ENCODE measurements at places on chromosomes 4 and X.

DNA sequence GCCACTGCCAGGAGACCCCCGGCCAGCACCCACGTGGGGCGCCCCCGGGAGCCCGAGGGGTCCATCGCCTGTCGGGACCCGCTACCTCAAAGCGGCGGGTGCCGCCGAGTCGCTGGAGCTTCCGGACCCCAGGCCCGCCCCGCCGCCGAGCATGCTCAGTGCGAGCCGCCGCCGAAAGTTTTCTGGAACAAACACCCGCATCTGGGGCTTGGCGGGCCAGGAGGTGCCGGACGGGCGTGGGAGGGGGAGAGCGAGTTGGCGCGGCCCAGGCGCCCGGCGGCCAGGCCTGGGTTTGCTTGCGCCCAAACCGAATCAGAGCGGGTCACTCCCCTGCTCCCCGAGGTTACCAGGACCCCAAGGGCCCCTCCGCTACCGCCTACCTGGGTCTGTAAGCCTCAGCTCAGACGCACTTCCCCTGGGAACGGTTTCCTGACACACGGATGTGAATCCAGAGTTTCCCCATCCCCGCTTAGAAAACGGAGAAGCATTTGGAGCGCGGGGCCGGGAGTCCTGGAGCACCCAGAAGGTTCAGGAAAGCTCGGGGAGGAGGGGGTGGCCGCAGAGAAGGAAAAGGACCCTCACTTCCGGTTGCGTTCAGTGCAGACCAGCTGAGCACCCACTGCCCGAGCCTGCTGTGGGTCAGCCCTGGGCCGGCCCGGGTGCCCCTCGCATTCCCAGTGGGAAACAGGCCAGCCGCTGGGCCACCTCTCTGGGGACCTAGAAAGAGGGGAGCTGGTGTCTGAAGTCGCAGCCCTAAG is at the start of gene EVC2:
EVC2 (minus strand) TSS at position 111 of the 758 bp plus-strand sequence; CDS start at position 65, 46 bp downstream.
- no peak for DNase-seq

- DNase-seq, result no peak
Measured at GRCh38 chr4:69523385-69524132, 27.9 kb upstream of the UGT2B4 start.

DNA sequence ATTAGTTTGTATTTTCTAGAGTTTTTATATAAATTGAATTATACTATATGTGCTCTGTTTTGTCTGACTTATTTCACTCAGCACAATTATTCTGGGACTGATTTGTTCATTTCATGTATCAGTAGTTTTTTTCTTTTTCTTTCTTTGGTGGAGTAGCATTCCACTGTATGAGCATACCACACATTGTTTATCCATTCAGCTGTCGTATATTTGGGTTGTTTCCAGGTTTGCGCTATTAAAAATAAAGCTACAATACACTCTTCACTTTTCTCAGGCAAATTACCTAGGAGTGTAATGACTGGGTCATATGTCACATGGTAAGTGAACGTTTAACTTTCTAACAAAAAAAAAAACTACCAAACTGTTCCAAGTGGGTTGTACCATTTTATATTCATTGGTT is 9.6 kb upstream of the OTUD4 start:
- no peak for DNase-seq

- no peak for DNase-seq
Measured at GRCh38 chr4:35942092-35942491, 302.2 kb downstream of the ARAP2 start.

DNA sequence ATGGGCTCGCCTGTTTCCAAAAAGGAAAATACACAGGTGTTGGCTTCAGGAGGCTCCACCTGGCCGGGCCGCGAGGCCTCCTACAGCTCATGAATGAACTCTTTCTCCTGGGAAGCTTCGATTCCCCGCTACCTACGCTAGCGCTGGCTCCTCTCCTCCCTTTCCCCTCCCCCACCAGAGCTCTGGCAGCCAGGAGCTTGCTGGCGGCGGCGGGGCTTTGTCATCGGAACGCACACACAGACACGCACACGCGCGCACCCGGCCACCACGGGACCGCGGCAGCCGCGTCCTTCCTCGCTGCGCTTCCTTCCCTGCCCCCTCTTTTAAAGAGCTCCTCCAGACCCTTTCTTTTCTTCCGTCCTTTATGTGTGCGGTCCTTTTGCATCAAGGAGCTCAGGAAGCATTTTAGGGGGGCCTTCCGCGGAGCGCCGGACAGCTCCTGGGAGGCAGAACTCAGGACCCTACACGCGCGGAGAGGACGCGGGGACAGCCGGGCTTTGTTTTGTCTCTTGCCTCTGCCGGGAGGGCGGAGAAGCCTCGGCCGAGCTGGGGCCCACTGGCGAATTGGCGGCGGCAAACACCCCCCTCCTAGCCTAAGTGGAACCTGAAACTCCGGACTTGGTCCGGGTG is 70.2 kb upstream of the BCOR start:
- no peak for DNase-seq

- DNase-seq, result no peak
Measured at GRCh38 chr4:151671541-151672059, 89.2 kb downstream of the GATB start.

DNA sequence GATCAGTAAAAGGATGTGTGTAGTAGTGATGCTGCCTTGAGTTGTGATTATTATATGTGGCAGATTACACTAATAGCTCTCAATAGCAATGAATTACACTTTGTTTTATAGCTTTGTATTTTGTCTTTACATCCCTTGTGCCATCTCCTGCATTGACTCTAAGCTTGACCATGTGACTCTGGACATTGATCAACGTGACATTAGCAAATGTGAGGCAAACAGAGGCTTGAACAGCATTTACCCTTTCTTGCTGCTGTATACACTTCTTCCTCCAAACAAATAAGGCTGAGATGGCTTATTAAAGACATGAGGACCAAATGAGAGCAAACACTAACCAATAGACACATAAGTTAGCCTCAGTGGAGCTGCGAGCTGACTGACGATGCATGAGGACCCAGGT is 63.5 kb downstream of the MAD2L1 start:
- DNase-seq, result no peak

GRCh38 chr4:12186526-12186925 is 757.8 kb upstream of the HS3ST1 start:
- no peak for DNase-seq

GRCh38 chr4:177461606-177462005 is 19.4 kb upstream of the AGA start:
- DNase-seq, result no peak

GRCh38 chrX:26778320-26778888 is 562.4 kb downstream of the MAGEB5 start:
- DNase-seq, result no peak

- no peak for DNase-seq
Measured at GRCh38 chr4:159010563-159011260, 92.2 kb upstream of the RAPGEF2 start.

DNA sequence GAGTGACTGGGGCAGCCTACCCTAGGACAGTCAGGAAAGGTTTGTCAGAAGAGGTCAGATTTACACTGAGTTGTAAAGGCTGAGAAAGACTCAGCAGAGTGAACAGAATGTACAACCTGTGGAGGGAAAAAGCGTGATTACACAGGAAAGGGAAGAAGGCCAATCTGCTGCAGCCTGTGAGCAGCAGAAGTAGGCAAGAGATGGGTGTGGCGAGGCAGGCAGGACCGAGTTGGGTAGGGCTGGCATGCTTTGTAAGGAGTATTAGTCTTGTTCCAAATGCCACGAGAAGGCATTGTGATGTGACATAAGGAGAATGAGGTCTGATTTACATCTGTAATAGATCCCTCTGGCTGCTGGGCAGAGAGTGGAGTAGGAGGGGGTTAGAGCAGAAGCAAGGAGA is 12.6 kb downstream of the SGMS2 start:
- DNase-seq, result no peak

DNA sequence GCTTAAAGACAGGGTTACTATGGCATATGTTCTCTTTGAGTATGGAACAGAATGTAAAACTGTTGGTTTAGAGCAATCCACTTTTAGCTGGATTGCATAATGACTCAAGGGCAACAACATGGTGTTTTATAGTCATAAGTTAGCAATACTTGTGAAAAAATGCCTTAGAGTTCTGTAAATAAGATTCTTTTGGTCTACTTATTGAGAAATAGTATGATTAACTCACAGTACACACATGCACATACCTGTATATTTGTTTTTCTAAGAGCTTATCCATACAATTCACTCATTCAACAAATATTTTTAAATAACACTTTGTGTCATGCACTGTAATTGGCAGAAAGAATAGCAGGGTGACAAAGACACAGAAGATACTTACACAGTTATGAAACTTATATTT is 1415.5 kb downstream of the PCDH7 start:
- DNase-seq, result no peak

- no peak for DNase-seq
Measured at GRCh38 chrX:153853180-153853901, 23.0 kb upstream of the PDZD4 start.

DNA sequence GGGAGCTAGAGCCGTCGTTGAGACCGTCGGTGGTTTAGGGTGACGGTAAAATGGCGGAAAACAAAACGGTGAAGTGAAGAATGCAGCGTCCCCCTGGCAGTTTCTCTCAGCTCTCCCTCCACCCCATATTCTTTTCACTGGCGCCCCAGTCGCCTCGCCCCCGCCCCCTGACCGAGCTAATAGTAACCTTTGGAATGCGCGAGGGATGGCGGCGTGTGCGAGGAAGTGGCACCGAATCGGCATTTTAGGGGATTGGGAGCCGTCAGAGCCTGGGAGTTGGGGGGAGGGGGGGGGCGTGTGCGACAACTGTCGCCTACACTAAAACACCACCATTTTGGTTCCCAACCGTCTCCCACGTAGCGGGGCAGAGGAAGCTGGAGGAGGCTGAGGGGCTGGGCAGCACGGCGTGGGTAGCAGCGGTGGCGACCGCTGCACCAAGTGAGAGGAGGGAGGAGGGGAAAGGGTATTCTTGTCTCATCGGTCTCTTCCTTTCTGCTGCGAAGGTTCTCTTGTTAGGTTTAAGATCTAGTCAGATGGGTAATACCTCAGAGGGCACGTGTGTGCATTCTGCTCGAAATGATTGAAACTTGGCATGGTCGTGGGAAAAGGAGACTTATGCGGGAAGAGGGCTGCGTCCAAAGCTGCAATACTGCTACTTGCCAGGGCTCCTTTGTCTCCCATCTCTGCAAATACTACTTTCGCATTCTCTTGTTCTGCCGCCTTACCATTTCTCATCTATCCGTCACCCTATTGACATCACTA is 840 bp downstream of the ZNF711 start:
- DNase-seq, result no peak

- no peak for DNase-seq
Measured at GRCh38 chr4:5957076-5957475, 61.2 kb downstream of the C4orf50 start.

DNA sequence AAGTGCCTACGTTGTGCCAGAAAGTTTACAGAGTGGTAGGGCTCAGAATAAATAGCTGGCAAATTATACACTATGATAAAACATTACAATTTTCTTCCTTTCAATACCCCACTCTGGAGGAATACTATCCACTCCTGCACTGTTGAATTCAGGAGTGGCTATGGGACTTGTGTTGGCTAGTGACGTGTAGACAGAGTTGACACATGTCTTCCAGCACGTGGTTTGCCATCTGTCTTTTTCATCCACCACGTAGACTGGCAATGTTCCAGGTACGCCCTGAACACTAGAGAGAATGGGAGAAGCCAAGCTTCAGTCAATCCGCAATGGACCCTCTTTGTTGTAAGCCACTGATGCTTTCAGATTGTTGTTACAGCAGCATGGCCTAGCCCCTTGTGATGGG is 168.8 kb upstream of the RBPJ start:
- no peak for DNase-seq

DNA sequence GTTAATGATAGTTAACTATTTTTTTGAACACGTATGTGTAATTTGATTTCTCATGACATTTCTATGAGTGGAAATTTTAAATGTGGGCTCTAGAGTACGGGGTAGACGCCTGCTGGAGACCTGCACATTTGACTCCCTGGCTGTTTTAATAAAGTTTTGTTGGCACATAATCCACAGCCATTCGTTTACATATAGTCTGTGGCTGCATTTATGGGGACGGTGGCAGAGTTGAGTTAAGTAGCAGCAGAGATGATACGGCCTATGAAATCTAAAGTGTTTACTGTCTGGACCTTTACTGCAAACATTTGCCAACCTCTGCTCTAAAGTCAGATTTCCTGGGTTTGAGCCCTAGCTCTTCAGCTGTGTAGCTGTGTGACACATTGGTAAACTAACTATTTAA is 118.8 kb downstream of the CHRNA9 start:
- DNase-seq, result no peak

GRCh38 chr4:85722807-85723206 is 247.9 kb downstream of the ARHGAP24 start:
- no peak for DNase-seq

GRCh38 chrX:70979136-70979762 is 48.4 kb upstream of the SLC7A3 start:
- no peak for DNase-seq

GRCh38 chr4:4872314-4872903 is 12.9 kb downstream of the MSX1 start:
- DNase-seq, result no peak

GRCh38 chr4:101265816-101266172 is 81.5 kb downstream of the PPP3CA start:
- DNase-seq, result no peak

- no peak for DNase-seq
Measured at GRCh38 chr4:25223802-25224375, 9.9 kb upstream of the PI4K2B start.

- DNase-seq, result no peak
Measured at GRCh38 chrX:13719192-13719856, 15.1 kb downstream of the TRAPPC2 start.

DNA sequence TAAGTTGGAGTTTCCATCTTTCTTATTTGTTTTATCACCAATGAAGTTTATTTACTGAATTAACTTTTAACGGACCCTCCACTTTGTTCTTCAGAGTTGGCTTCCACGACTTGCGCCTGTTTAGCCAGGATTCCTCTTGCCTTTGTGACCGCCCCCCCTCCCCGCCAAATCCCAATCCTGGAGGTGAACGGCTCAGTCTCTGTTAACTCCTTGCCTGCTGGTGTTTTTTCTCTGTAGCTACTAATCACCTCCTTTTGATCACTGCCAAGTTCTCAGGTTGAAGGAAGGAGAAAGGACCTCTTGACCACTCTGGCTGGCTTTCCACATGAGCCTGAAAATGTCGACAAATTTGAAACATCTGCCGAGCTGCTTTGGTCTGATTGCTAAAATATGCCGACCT is 46.8 kb upstream of the BCOR start:
- DNase-seq, result no peak

DNA sequence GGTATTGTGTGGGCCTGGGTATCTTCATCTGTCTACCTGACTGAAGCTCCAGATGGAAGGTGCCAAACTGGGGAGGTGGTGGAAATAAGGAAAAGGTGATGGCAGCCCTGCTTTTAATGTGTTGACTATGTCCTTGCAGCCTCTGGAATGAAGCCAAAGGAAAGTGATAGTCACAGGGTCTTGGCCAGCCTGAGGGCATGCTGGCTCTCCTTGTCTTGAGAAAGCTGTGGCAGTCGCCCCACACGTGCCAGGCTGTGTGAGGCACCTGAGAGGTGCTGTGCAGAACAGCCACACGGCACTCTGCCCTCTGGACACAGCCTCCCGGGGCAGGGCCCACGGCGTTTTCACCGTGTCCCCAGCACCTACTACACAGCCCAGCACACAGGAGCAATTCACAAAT is 77.6 kb downstream of the NAT8L start:
- DNase-seq, result no peak

DNA sequence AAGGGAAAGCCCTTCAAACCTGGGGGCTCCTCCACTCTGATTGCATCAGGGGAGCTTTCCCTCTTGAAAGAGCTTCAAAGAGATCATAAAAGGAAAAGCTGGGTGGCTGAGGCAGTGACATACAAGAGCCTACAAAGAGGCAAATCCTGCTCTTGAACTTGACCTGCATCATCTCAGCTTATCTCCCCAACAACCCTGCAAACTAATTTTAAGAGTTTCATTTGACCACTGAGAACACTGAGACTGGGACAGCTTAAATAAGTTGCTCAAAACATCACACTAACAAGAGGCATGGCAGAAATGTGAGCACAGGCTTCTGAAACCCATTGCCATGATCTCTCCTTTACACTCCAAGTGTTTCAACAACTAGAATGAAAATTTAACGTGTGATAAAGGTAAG is 101.6 kb upstream of the PPARGC1A start:
- no peak for DNase-seq

Measured in stimulated activated CD4-positive, alpha-beta T cell treated with anti-CD3 and anti-CD28 coated beads, Interleukin-1b, Interleukin-23, amount 100 ng/mL, for 4 hours (primary cell).